ENCODE measurements at places on chromosomes 5 and 9. TPM values are rescaled to one million over a fixed set of nuclear protein-coding genes. Genes with fewer than 3 reads are reported as not detected.

DNA sequence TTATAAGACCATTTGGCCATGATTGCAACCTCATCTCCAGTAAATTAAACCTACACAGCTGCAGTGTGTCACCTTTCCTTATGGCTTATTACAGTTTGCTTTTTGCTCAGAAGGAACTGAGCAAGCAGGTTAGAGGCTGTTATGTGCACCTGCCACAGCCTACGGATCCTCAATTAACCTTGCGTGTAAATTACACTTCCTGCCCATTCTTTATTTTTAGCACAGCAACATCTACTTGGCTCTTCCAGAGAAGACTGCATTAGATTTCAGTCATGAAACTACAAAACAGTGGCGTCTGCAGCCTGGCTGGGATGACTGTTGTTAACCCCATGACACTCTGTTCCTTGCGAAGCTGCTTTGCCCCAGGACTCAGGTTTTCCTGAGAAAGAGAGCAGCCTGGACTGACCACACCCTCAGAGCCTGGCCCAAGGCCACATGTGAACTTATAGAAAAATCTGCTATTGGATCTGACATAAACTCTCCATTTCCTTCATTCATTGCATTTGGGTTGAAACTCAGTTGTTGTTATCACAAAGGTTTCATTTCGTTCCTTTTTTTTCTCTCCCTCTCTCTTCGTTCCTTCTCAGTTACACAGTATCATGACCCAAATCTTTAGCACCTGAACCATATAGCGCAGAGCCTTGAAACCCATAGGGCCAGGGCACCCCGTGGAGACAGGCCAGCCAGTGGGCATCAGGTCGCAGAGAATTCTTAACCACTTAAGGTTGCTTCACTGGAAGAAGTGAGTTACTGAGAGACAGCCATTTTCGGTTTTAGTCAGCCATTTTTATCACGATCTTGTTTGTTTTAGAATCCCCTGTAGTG is 138.6 kb downstream of the PALM2AKAP2 start:
- H3K27ac ChIP-seq, result no peak overlapping the region
- DNase-seq, result peak; percentile 33
- H3K4me1 ChIP-seq, result no peaks in the 10 kb centered on the region
- H3K27me3 ChIP-seq, result no peaks in the 10 kb centered on the region
- H3K36me3 ChIP-seq, result no peaks in the 10 kb centered on the region

DNA sequence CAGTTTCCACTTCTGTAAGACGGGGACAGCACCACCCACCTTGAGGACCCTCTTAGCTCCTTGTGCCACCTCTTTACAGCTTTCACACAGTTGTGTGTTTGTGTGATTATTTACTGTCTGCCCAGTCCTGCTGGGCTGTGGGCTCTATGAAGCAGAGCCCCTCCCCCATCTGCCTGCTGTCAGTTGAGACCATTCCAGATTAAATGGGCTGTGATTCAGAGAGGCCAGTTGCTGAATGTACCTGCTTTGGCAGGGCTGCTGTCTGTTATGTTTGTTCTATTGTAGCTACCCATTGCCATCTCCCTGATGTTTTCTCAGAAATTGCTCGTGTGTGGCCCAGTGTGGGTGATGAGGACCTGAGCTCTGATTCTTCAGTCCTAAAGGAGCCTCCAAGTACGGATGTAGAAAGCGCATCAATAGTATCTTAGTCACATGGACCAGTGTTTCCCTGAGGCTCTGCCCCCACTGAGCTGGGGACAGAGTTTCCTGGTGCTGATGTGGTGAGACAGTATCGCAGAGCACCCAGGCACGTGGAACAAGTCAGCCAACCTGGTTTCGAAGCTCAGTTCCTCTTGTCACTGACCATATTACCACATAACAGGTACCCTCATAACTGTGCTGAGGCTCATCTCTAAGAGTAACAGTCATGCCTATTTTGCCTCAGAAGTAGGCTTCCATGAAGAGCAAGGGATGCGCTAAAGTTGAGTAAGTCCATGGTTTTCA is 3.7 kb downstream of the ANGPTL2 start:
- DNase-seq, result no peak
- no peak overlapping the region for H3K27ac ChIP-seq
- no peaks in the 10 kb centered on the region for H3K27me3 ChIP-seq

DNA sequence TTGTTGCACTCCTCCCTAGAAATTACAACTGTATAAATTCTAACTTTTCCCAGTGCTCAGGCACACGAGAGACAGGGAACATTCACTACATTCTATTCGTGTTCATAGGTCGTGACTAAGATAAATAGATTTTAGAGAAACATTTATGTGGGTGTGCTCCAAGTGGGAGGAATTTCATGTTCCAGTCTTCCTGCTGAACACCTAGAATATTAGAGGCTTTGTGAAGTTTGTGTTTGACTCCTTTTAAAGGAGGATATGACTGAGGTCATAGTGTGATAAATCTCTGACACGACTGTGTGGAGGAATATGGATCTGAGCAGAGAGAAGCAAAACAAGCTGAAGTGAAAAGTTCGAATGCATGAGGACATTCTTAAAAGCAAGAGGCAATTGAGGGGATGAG is 355.3 kb downstream of the ZSWIM6 start:
- H3K27ac ChIP-seq, result no peak overlapping the region
- no peaks in the 10 kb centered on the region for H3K27me3 ChIP-seq
- H3K4me3 ChIP-seq, result no peak overlapping the region

DNA sequence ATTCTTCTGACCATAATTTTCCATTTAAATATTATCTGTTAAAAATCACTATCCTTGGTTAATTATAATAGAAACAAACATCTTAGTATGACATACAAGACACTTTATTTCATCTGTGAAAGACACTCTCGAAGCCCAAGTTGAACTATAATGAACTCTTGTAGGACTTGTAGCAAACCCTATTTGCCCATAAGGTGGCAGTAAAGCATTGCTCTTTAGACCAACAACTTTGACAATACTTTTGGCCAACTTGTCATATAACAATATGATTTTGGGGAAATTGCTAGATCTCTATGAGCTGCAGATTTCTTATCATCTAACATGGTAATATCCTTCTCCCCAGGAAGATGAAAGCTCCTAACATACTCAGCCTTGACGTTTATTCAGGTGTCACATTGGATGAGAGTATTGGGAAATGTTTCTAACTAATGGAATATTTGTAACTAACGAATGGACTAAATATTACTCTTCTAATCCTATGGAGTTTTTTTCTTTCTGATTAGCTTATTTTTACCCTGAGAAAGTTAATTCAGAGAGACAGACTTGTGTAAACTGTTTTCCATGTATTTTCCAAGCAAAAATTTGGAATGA is 11.0 kb downstream of the SPINK14 start:
- DNase-seq, result peak; percentile 70
- H3K4me1 ChIP-seq, result no peaks in the 10 kb centered on the region
- no peaks in the 10 kb centered on the region for H3K36me3 ChIP-seq
- H3K27ac ChIP-seq, result no peak overlapping the region
- H3K4me3 ChIP-seq, result no peak overlapping the region

SHISAL2B gene
- polyA plus RNA-seq, result not detected

HNRNPA0 gene
- 39.6 TPM for polyA plus RNA-seq

SLC34A3 gene
- polyA plus RNA-seq, result 0.89 TPM

RALGDS gene
- polyA plus RNA-seq, result 35.1 TPM

All from small intestine (tissue), 16 donors.